SK-N-SH (cell line): ENCODE measurements at places on chromosomes 12 and 14.

GRCh38 chr12:25054076-25054782 is 105.3 kb upstream of the BCAT1 start:
- no peak for DNase-seq

- peak; percentile 72 for DNase-seq
Measured at GRCh38 chr12:49763006-49763591, 21.7 kb downstream of the TMBIM6 start.

GRCh38 chr14:66965831-66966230 is 223.4 kb upstream of the GARIN2 start:
- no peak for DNase-seq

GRCh38 chr12:91009319-91009950 is 4.7 kb upstream of the EPYC start:
- DNase-seq, result no peak

GRCh38 chr12:107888789-107889188 is 114.3 kb downstream of the ASCL4 start:
- DNase-seq, result no peak

DNA sequence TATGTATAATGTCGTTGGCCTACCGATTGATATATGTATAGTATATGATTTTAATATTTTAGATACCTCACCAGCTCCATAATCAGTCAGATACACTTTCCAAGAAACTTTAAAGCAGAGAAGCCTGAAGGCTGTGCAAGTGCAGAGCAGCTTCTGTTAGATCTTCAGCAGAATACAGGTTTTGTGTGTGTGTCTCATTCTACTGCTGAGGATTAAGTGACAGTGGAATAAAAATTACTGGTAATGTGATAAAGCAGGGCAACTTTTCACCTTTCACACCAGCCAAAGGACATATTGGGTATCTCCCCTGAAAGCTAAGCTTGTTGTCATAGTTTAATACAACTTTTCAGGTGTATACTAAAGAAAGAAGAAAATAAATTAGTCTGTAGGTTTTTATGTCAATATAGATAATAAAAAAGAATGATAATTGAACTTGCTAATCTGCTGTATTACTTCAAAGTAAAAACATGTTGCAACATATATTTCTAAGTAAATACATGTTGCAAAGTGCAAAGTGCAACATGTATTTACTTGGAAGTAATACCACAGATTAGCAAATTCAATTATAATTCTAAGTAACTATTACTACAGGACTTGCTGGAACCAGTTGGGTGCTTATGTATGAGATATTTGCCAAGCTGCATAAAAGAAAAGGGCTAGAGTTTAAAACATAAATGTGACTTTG is 128.3 kb downstream of the SLC16A7 start:
- DNase-seq, result no peak

- no peak for DNase-seq
Measured at GRCh38 chr12:27619308-27619707, 76.9 kb upstream of the REP15 start.

DNA sequence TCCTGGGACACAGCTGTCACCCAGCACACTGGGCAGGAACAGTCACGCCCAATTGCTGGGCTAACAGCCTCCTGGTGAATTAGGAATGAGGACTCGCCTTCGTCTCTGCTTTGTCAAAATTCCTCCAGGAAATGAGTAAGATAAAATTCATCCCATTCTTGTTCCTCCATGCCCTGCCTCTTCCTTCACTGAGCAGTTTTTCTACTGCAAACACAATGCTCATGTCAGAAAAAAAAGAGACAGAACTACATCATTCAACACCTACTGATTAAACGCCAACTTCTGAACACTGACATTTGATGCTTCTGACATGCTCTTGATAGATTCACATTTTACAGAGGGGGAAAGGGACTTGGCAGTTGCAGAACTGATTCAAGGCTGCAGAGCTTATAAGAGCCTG is 37.5 kb upstream of the DTX1 start:
- no peak for DNase-seq

DNA sequence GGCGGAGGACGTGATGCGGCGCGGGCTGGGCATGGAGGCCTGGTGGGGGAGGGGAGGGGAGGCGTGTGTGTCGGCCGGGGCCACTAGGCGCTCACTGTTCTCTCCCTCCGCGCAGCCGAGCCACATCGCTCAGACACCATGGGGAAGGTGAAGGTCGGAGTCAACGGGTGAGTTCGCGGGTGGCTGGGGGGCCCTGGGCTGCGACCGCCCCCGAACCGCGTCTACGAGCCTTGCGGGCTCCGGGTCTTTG is 303 bp downstream of the GAPDH start:
- no peak for DNase-seq

DNA sequence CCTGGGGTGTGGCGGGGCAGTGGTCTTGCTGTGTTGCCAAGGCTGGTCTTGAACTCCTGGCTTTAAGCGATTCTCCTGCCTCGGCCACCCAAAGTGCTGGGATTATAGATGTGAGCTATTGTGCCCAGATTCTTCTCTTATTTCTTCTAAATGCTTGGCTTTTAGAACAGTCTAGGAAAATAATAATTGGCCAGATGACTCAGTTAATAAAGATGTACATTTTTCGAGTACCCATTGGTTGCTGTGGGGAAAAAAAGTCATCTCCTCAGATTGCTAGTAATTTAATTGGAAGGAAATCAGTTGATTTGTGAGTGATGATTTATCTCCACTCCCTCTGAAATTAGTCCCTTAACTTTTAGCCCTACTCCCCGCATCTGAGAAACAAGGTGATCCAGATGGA is 45.5 kb downstream of the CHST11 start:
- DNase-seq, result no peak

GRCh38 chr12:68224613-68225285 is 861 bp downstream of the IL26 start:
- DNase-seq, result no peak

GRCh38 chr14:96421236-96421635 is 29.3 kb downstream of the AK7 start:
- DNase-seq, result no peak

DNA sequence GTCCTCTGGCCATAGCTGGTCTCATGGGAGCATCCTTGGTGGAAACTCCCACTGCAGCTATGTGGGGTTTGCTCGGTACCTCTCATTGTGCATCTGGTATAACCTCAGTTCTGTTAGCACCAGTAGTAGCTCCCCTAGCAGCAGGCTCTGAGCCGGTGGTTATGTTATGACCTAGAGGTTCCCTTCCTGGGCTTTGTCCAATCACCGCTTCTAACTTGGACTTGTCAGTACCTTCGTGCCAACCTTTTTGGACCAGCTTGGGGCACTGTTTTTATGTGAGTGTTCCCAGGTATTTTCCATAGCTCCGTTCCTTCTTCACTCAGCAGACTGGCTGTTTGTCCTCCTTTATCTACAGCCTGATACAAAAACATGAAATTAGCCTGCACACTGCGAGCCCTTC is 55.7 kb downstream of the ATG14 start:
- DNase-seq, result no peak

GRCh38 chr14:99508896-99509629 is 27.9 kb downstream of the CCNK start:
- no peak for DNase-seq

- no peak for DNase-seq
Measured at GRCh38 chr14:32205554-32205953, 2.5 kb upstream of the RNU6-8 start.

DNA sequence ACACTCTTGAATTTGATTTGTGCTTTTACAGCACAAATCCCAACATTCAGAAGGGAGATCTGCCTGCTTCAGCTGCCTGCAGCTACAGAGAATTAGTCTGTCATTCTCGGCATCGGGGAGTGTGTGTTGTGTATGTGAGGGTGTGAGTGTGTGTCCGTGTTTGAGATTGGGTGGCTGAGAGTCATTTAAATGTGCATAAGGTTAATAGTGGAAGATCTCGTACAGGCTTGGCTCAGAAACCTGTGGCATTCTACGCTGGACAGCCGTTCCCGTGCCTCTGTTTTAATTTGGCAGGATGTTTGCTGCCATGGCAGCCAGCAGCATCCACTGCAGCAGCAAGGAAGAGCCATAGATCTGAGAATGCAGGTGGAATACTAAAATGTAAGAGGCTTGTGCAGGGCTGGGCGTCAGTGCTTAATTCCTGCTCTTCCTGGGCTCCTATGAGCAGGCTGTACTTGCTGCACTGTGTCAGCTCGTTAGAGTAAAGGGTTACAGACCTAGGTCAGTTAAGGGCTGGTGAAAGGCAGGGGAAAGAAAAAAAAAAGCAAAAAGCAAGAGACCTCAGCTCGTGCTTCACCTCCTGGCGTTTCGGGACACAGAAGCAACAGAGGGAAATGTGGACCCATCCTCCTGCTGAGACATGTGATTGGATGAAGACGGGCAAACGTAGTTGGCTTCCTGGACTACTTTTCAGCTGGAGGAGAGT is 205.4 kb downstream of the NAV3 start:
- DNase-seq, result peak; percentile 29

DNA sequence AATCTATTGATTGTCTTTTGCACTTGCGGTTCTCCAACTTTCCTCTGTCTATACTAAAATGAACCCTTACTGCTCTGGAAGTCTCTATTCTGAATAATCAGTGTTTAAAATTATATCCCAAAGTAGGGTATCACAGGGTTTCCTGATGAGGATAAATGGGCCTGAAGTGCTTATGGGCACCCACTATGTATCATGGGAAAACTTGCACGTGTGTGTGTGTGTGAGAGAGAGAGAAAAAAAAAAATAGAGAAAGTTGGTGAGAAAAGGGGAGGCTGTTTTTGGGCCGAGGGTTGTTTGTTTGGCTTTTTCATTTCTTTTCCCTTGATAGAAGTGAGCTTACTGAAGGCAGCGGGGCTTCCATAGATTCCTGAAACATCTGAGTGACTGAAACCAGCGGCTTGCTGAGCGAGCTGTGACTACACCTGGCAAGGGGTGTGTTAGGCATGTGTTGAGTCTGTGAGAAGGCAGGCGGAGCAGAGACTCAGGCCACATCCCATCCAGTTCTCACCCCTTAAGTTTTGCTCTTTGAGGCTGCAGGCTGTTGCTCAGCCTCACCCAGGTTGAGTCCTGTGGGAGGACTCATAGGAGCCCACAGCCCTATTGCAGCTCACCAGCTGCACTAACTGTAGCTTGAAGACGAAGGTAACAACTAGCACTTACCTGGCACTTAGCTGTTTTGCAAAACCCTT is 17.2 kb downstream of the PPFIBP1 start:
- DNase-seq, result no peak

DNA sequence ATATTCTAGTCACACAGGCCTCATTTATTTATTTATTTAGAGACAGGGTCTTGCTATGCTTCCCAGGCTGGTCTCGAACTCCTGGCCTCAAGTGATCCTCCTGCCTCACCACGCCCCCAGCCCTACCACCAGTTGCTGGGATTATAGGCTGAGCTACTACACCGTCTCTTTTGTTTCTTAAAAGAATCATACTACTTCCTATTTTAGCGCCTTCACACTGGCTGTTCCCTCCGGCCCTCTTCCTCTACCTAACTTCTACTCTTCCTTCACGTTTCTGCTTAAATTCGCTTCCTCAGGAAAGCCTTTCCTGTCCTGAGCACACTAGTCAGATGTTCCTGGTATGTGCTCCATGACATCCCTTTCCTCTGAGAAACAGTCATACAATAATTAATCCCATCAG is 6.4 kb upstream of the MRPL42 start:
- no peak for DNase-seq

GRCh38 chr12:62694632-62695031 is 228.0 kb downstream of the MON2 start:
- no peak for DNase-seq

DNA sequence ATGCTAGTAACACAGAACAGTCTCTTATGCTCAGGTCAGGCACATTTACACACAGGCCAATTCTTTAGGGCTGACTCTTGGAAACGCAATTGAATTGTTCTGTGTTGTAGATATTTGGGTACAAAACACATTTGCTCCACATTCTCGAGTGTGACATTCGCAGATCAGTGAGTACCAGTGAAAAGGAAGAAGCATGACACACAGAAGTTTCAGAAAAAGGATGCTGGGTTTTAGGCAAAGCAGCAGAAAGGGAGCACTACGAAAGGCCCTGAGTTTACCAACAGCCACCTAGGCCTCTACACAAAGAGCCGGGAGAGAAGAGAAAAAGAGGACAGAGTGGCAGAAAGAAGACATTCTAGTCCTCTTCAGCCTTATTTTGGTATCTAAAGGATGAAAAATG is 254.4 kb upstream of the BTG1 start:
- no peak for DNase-seq

GRCh38 chr12:84131076-84131475 is 781.5 kb downstream of the SLC6A15 start:
- no peak for DNase-seq

DNA sequence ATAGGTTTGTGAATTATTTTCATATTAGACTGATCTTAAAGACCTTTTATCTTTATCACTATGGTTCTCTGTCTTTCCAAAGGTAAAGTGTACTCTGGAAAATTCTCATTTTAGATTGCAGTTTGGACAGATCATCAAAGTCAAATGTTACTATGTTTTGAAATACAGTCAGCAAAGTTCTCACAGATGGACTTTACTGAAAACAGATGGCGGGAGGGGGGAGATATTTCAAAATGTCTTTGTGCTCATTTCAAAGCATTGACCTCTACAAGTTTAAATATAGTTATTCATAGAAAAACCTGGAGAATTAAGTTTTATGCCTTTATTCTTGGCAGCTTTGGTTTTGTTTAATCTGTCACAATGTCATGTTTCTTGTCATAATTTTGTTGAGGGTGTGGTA is 51.8 kb upstream of the LRTM2 start:
- no peak for DNase-seq

DNA sequence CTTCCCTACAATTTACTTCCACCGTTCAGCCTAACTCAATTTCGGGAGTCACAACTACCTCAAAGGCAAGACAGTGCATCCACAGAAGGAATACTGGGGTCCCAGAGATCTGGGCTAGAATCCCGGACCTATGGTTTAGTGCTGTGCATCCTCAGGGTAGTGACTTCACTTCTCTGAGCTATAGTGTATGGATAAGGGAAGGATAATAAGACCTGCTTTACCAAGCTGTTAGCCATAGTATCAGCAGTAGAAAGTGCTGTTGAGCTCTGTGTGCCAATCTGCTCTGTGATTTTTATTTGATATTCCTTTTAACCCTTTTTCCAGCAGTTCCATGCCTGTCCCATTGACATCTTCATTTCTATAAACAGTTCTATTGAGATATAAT is 1044.3 kb downstream of the BCL11B start:
- no peak for DNase-seq

GRCh38 chr12:25458047-25458552 is 95.0 kb downstream of the LMNTD1 start:
- DNase-seq, result peak; percentile 56

GRCh38 chr12:76240281-76240680 is 107.9 kb downstream of the BBS10 start:
- DNase-seq, result no peak

DNA sequence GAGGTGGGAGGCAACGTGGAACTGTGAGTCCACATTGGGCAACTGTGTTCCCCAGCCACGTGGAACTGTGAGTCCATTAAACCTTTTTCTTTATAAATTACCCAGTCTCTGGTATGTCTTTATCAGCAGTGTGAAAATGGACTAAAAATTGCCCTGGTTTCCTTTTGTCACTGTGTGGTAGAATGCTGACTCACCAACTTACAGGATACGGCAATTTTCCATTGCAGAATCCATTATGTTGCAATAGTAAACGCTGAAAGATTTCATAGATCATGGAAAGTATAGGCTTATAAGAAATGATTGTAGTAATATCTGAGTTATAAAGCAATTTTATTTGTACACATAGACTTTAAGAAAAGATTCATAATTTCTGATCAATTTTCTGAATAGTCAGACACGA is 93.0 kb downstream of the GTF2A1 start:
- DNase-seq, result no peak

GRCh38 chr12:96980991-96981414 is 73.9 kb downstream of the NEDD1 start:
- DNase-seq, result no peak
